ENCODE measurements at places on chromosomes 2 and 18.

GRCh38 chr2:64950226-64951160 lies 38.7 kb upstream of the SLC1A4 start:
- no peak for DNase-seq

GRCh38 chr2:197673606-197674005 lies 1.8 kb downstream of the RFTN2 start:
- no peak for DNase-seq

GRCh38 chr2:162768656-162769055 lies 69.9 kb downstream of the KCNH7 start:
- DNase-seq, result no peak

GRCh38 chr18:489244-490023 lies 11.1 kb downstream of the COLEC12 start:
- no peak for DNase-seq

DNA sequence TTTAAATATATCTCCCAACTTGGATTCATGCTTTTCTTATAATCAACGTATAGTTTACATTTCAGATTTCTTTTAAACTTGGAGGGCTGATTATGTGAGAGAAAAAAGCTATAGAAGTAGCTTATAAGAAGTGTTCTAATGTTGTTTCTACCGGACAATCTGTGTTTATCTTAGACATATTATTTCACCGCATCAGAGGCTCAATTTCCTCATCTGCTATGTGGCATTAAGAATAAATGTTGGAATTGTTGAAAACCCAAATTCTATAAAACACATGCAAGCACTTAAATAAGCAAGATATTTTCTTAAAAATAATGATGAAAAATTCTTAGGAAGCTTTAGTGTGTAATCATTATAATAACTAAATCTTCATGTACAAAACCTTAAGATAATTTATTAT lies 407.9 kb downstream of the HRH4 start:
- no peak for DNase-seq

- no peak for DNase-seq
These were observed 96.3 kb downstream of the EVA1A start for GRCh38 chr2:75464348-75464946.

GRCh38 chr2:181197140-181197760 lies 216.8 kb downstream of the UBE2E3 start:
- no peak for DNase-seq

DNA sequence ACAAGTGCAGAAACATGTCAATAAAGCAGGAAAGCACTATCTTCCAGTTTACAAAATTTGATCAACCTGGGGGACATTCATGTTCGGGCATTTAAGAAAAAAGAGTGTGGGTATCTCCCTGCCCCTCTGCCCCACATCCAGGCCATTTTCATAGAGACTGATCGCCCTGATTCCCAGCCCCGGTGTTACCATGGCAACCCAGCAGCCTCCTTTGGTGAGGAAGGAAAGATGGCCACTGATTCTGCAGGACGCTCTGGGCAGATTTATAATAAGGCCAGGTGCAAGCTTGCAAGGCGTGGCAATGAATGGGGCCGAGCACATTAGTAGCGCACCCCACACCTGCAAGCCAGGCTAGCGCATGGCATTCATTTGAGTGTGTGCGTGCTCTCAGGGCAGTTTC lies 36.7 kb upstream of the ARL4C start:
- no peak for DNase-seq

- DNase-seq, result no peak
These were observed 571.9 kb downstream of the CPS1 start for GRCh38 chr2:211128287-211128686.

DNA sequence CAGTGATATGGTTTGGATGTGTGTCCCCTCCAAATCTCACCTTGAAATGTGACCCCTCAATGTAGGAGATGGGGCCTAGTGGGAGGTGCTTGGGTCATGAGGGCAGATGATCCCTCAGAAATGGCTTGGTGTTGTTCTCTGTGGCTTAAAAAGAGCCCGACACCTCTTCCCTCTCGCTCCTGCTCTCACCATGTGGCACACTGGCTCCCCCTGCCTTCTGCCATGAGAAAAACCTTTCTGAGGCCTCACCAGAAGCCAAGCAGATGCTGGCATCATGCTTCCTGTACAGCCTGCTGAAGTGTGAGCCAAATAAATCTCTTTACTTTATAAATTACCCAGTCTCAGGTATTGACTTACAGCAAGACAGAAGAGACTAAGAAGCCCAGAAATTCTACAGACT lies 357.1 kb downstream of the NRXN1 start:
- no peak for DNase-seq

DNA sequence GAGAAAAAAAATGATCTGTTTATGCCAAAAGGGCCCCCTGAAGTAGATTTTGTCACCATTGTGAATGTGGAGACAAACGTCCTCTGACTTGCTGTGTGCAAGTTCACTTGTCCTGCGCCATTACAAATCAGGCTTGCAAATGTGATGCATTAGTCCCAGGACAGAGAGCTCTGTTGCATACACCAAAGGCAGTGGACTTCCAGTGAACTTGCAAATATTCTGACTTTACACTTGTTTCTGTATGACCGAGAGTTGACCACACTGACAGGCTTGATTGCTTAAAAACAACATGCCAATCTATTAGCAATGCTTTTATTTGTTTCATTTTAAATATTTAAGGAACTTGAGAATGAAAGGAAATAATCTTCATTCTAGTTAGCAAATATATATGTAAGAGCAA lies 293.2 kb downstream of the PLCL1 start:
- DNase-seq, result no peak

- no peak for DNase-seq
These were observed 268.3 kb downstream of the GALR1 start for GRCh38 chr18:77517901-77518300.

- no peak for DNase-seq
These were observed 265.7 kb downstream of the TCF4 start for GRCh38 chr18:55322178-55322735.

DNA sequence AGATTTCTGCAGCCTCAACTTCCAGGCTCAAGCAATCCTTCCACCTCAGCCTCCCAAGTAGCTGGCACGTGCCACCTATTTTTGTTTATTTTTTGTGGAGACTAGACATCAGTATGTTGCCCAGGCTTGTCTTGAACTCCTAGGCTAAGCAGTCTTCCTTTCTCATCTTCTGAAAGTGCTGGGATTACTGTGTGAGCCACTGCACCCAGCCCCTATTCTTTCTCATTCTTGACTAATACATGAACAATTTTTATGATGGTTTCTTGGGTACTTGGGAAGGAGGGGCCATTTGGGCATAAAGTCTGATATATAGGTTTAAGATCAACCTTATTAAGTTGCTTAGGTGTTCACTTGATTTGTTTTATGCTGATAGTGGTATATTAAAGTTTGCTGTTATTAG lies 26.2 kb downstream of the EPC2 start:
- no peak for DNase-seq

- no peak for DNase-seq
These were observed 87.5 kb upstream of the ST3GAL5 start for GRCh38 chr2:85976106-85976920.

DNA sequence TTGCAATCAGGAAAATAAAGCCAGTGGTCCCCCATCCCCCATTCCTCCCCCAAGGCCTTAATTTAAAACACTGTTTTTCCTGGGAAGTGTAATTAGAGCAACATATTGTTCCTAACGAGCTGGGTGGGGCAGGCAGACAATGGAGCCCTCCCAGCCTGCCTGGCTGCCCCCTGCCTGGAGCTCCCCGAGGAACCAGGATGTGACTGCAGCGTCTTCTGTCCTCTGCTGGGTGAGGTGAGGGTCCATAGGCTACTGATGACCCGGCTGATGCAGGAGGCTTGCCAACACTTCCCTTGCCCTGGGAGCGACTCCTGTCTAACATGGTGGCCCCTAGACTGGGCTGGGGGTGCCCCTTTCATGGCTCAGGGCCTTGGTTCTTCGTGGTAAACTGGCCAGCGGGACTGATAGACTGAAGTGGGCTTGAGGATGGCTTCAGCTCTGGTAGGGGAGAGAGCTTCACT lies 152.4 kb downstream of the DYSF start:
- no peak for DNase-seq

- no peak for DNase-seq
These were observed 286.5 kb upstream of the SYT4 start for GRCh38 chr18:43563780-43564179.

- no peak for DNase-seq
These were observed 172.8 kb downstream of the ACOXL start for GRCh38 chr2:110905217-110905616.

Data from activated CD8-positive, alpha-beta memory T cell treated with anti-CD3 and anti-CD28 coated beads for 4 hours (primary cell).